ENCODE measurements at places on chromosomes 7 and 10.

DNA sequence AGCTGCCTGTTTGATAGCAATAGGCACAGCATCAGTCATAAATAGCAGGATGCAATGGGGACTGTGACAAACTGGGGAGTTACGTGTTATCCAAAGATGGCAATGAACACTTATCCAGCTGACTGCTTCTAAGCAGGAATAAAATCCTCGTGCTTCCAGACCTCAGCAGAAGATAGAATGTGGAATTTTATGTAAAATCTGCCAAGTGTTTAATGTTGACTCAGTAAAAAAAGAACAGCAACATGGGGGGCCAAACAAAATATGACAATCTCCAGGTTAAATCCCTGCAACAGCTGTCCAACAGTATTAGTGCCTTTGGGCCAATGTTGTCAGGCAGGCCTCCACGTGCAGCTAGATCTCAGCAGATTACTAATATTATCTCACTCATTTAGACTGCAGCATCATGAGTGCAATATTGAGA lies 127.3 kb downstream of the SEMA3C start:
- DNase-seq = no peak

GRCh38 chr7:13988731-13989125 lies 738 bp downstream of the ETV1 start:
- DNase-seq = no peak

- no peak for DNase-seq
These were observed 29.2 kb upstream of the ZNRF2 start for GRCh38 chr7:30255064-30255769.

GRCh38 chr10:103921750-103922195 lies 3.8 kb upstream of the STN1 start:
- DNase-seq = peak; percentile 3

- no peak for DNase-seq
These were observed 177.1 kb downstream of the EVX1 start for GRCh38 chr7:27419581-27420177.

GRCh38 chr7:7176406-7177043 lies 5.8 kb upstream of the C1GALT1 start:
- no peak for DNase-seq

DNA sequence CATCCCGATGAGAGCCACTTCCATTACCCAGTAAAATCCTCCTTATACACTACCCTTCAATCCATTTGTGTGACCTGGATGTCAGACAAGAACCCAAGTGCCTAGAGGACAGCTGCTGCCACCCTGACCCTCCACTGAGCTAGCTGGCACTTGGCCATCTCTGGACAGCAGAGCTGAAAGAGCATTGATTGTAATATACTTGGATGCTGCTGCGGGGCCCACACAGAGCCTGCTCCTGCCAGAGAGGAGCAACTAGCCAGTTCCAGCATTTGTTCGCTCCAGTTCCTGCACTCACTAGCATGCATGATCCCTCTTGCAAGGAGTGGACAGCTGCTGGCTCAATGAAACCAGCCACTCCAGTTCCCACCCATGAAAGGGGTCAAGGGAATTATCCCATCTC lies 8.4 kb upstream of the TMEM254 start:
- peak; percentile 56 for DNase-seq

DNA sequence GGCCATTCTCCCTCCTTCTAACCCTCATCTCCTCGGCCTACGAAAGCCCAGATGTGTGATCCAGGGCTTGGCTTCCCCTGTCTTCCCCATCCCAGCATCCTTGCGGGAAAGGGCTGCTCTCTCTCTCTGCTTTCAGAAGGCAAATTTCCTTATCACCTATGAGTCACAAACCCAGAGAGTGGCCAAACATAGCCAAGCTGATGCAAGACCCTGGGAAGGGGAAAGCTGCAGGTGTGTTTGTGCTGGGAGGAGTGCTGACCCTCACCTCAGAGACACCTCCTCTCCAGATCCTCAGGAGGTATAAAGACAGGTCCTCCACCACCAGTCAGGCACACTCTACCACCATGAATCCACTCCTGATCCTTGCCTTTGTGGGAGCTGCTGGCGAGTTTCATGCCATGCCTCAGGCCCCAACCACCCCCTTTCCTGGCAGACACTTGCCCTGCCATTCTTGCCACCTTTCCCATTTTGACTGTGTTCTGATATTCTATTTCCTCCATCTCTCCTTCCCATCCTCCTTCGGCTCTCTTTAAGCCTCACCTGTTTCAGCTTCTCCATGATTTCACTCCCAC lies 10.6 kb upstream of the PRSS2 start:
- DNase-seq = no peak

DNA sequence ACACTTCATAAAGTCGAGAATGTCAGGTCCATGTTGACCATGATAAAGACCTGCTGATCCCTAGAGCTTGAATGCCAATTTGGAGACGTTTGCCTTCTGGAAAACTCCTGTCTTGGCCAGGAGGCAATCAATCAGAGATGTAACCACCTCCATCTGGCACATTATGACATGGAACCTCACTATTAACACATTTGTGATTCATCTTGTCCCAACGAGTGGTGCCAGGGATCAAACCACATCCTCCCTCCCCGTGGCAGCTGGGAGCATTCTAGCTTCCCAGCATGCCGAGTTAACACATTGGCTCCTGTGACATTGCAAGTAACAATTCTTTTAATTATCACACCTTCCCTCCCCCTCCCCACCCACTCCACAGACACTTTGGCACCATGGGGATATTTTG lies 84.0 kb upstream of the PPP1R17 start:
- DNase-seq = peak; percentile 3

DNA sequence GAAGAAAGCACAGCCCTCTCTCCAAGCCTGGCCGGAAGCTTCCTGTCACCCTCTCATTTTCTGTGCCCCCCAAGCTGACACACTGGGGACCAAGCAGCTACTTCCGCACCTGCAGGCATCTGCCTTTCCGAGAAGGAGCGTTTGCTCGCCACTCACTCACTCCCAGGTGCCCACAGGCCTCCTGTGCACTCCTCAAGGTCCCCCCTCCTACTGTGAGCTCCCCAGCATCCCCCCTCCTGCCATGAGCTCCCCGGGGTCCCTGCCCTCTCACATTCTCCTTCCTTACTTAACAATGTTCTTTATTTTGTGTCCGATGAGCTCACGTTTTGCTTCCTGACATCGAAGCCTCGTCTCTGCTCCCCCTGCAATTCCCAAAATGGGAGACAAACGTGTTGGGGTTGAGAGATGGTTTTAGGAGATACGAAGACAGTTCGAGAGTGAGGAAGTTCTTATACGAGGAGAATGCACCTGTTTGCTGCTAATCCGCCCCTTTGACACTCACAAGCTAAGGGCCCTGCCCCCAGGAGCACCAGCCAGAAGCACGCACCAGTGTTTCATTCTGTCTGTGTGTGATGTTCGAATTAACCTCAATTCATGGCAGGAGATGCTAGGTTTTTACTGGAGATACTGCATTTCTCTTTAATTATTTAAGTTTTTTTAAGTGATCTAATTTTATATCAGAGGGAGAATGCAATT lies 70.2 kb downstream of the PDGFA start:
- no peak for DNase-seq

GRCh38 chr7:96826089-96826488 lies 116.4 kb upstream of the SEM1 start:
- no peak for DNase-seq

GRCh38 chr7:2224491-2224928 lies 8.2 kb downstream of the MAD1L1 start:
- no peak for DNase-seq

DNA sequence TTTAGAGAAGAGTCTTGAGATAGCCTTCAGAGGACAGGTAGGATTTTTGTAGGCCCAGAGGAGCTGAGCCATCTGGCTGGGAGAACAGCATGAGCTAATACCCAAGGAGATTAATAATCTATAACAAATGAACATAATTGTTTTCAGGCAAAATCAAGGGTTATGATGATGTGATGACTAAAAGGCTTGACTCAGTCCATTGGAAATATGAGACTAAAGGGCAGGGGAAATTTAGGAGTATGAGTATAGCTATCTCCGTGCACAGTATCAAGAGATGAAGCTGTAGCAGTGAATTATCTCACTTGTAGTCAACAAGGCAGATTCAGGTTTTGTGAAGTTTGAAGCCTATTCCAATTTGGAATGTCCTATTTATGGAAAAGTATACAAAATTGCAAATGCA lies 40.1 kb downstream of the CSTF2T start:
- DNase-seq = no peak

- no peak for DNase-seq
These were observed 11.4 kb downstream of the DAGLB start for GRCh38 chr7:6436385-6436685.

DNA sequence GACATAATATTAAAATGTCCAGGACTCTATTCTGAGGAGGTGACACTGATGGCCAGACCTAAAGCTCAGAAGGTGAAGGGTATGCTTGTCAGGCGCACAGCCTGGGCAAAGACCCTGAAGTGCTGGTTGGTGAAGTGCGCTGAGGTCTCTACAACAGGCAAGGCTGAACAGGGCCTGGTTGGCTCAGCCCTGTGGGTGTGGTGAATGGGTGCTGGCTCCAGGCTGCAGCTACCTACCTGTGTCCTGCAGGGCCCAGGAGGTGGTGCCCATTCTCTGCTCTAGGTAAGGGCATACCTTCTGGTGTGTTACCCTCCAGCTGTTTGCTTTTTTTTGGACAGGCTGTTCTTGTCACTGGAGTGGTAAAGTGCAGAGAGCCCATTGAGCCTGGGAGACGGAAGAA lies 85.1 kb downstream of the RAMP3 start:
- DNase-seq = no peak

GRCh38 chr10:24891823-24892222 lies 60.6 kb downstream of the PRTFDC1 start:
- DNase-seq = no peak

DNA sequence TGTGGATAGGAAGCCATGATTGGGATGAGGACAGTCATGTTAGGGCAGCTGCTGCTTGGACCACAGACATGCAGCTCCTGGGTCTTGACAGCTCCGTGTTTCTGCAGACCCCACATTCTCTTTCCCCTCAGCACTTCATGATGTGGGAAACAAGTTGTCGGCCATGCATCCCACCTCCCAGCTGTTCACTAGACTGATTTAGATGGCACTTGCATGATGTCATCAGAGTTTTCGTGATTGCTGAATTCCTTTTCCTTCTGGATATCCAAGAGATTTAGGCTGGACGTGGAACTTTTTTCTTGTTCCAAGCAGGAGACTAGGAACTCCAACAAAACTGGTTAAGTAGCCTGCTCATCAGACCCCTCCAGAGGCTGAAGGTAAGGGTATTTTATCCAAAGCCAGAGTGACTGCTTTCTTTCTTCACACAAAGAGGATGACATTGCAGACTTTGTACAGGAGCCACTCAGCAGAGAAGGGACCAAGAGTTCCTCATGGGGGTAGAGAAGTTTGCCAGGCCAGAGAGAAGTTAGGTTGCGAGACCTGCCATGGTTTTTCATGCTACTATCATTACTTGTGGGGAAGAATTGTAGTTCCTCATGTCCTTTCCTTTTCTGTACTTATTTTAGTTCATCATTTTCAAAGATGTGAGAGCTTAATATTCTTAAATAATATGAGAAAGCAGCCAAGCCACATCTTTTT lies 117.7 kb upstream of the GJD4 start:
- DNase-seq = no peak

GRCh38 chr7:76187272-76187671 lies 14.4 kb upstream of the SRRM3 start:
- no peak for DNase-seq

DNA sequence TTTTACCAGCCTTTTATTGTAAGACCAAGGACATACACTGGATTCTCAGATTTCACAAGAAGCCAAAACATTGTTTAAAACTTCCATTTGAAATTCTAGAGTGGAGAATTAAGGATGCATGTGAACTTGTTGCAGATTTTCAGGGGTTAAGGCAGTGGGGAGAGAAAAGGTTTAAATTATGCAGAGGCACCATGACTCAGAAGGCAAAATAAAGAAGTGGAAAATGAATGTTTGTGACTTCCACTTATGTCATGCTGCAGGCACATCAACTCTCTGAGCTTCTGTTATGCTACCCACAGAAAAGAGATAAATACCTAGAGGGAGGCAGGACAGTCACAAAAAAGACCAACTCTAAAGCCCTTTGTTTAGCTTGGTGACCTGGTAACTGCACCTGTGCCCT lies 84.4 kb upstream of the BET1 start:
- no peak for DNase-seq

GRCh38 chr10:6164271-6165095 lies 38.2 kb upstream of the PFKFB3 start:
- no peak for DNase-seq

DNA sequence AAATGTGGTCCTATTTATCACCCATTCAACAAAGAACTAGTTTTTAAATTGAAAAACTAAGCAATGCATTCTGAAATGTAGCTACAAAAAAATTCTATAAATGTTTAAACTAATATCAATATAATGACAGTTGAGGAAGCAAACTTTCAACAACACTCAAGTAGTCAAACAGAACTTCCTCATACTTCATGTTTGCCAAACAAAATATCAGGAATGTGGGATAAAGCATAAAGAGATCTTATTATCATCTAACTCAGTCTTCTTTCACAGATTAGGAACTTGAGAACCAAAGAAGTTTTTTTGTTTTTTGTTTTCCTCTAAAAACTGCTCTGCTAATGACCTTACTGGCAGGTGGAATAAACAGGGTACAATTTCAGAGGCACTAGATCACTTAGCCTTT lies 116.2 kb downstream of the JAZF1 start:
- no peak for DNase-seq

GRCh38 chr7:87598234-87599009 lies 2.3 kb downstream of the ABCB1 start:
- no peak for DNase-seq

- DNase-seq = peak; percentile 52
These were observed 32.4 kb downstream of the WBP1L start for GRCh38 chr10:102775935-102776669.

DNA sequence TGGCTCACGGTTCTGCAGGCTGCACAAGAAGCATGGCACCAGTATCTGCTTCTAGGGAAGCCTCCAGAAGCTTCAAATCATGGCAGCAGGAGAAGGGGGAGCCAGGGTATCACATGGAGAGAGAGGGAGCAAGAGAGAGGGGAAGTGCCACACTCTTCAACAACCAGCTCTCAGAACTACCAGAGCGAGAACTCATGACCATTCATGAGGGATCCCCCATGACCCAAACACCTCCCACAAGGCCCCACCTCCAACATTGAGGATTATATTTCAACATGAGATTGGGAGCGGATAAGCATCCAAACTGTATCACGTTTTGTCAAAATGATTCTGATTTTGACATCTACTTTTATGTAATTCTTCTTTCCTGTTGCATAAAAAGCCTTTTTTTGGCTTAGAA lies 38.5 kb downstream of the CREM start:
- no peak for DNase-seq
